ENCODE measurements at places on chromosomes 6 and 20. TPM values are rescaled to one million over a fixed set of nuclear protein-coding genes. Genes with fewer than 3 reads are reported as not detected.

ZC2HC1B gene
- not detected for total RNA-seq

ACSS2 gene
- total RNA-seq: 73.8 TPM

DNA sequence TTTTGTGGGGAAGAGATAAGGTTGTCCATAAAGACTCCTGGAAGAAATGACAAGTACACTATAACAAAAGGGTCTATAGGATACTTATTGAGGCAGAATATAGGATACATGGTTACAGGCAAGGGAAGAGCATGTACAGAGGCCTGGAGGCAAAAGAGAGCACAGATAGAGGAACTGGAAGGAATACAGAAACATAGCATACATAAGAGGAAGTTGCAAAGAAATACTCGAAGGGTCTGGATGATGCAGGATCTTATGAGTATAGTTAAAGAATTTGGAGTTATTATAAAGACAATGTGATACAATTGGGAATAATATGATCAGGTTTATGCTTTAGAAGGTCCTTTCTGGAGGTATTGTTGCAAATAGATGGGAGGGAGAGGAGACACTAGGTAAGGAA lies 592.7 kb upstream of the POU3F2 start:
- no peak for DNase-seq

DNA sequence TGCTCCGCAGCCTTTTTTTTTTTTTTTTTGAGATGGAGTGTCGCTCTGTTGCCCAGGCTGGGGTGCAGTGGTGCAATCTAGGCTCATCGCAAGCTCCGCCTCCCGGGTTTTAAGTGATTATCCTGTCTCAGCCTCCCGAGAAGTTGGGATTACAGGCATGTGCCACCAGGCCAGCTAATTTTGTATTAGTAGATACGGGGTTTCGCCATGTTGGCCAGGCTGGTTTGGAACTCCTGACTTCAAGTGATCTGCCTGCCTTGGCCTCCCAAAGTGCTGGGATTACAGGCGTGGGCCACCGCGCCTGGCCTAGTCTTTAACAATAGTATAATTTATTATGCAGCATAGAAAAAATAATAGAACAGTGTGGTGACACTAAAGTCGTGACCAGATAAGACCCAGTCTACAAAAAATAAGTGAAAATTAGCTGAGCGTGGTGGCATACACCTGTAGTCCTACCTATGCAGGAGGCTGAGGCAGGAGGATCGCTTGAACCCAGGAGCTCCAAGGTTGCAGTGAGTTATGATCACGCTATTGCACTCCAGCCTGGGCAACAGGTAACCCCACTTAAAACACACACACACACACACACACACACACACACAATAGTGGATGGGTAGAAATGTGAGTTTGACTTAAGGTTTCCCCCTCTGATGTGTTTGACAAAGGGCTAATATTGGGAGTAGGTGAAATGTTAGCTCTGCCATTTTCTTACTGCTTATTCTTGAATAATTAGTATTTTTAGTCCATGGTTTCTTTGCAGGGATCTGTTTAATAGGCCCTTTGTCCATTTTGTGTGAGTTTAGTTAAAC lies 6.5 kb downstream of the PIM1 start:
- no peak for DNase-seq

DNA sequence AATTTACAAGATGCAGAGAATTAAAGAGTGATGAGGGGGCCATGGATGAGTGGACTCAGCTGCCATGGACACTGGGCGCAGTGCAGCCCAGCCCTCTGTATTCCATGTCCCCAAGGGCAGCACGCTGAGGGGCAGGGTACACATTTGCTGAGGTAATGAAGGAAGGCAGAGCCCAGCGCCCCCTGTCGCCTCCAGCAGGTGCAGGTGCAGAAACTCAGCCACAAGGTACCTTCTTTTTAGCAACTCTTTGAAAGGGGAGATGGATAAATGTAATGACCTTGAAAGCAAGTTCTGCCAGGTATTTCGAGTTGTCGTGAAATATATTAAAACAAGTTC lies 7.1 kb downstream of the CD93 start:
- no peak for DNase-seq

- no peak for DNase-seq
These were observed 25.2 kb downstream of the ESR1 start for GRCh38 chr6:151832710-151833109.

Measured in cardiac septum (tissue), 1 donor.